Activated B cell treated with CpG ODN at 0.5 μM for 24 hours (primary cell): ENCODE measurements at places on chromosomes 4 and X. TPM values are rescaled to one million over a fixed set of nuclear protein-coding genes. Genes with fewer than 3 reads are reported as not detected.

TRIML2 gene
- not detected in 2 replicates for total RNA-seq

TBX22 gene
- not detected in 2 replicates for total RNA-seq

NPY2R gene
- not detected in 2 replicates for total RNA-seq

NUP62CL gene
- 1.1 and 1.4 TPM in 2 replicates for total RNA-seq

UGT2A1 gene
- total RNA-seq, result not detected in 2 replicates

NPY1R gene
- total RNA-seq, result not detected in 2 replicates

CT83 gene
- not detected in 2 replicates for total RNA-seq

UCP1 gene
- total RNA-seq, result not detected in 2 replicates
